ENCODE measurements at places on chromosomes 16 and 17. TPM values are rescaled to one million over a fixed set of nuclear protein-coding genes. Genes with fewer than 3 reads are reported as not detected.

The HSD17B2 gene
- total RNA-seq, result not detected

The SOX8 gene
- total RNA-seq, result not detected

The RMI2 gene
- total RNA-seq, result 45.2 TPM

The KRTAP3-1 gene
- total RNA-seq, result not detected

The ITGA2B gene
- 0.07 TPM for total RNA-seq

The C16orf89 gene
- not detected for total RNA-seq

The NPTX1 gene
- not detected for total RNA-seq

The CYGB gene
- total RNA-seq, result not detected

The HES7 gene
- total RNA-seq, result 0.37 TPM

DNA sequence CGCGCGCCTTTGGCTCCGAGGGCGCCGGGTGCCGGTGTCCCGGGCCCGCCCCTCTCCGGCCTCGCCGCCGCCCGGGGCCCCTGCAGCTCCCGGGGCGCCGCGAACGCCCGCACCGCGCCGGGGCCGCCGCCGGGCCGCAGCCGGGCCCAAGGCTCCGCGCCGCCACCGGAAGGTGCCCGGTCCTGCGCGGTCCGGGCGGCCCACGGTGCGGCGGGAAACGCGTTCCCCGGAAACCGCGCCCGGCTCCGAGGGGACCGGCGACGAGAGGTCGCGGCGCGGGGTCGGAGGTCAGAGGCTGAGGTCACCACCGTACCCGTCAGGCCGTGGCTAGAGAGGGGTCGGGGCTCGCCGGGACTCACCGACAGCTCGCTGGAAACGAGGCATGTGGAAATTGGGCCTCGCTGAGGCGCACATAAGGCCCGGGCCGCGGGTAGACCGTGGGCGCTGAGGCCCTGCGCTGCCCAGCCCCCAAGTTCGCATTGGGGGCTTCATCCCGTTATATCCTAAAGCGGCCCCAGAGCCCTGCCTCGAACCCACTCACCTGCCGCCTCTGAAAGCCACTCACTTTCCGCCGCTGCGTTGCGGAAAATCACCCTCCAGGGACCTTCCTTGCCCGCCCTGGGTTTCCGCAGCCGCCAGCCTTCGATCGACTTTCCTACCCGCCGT lies at the start of gene DUS1L:
Gene DUS1L, minus strand, starts transcription at position 167 of the 666 bp plus-strand sequence. CDS start 745 bp downstream, outside the sequence.
- DNase-seq, result peak; percentile 88

- DNase-seq, result no peak
These were observed 26.9 kb upstream of the ALDH3A2 start for GRCh38 chr17:19621697-19622096.

GRCh38 chr17:60724647-60725046 lies 47.0 kb downstream of the BCAS3 start:
- no peak for DNase-seq

GRCh38 chr16:66695471-66695934 lies 1.0 kb downstream of the CMTM4 start:
- peak; percentile 37 for DNase-seq

- no peak for DNase-seq
These were observed 43.4 kb upstream of the SOX9 start for GRCh38 chr17:72077326-72077960.

DNA sequence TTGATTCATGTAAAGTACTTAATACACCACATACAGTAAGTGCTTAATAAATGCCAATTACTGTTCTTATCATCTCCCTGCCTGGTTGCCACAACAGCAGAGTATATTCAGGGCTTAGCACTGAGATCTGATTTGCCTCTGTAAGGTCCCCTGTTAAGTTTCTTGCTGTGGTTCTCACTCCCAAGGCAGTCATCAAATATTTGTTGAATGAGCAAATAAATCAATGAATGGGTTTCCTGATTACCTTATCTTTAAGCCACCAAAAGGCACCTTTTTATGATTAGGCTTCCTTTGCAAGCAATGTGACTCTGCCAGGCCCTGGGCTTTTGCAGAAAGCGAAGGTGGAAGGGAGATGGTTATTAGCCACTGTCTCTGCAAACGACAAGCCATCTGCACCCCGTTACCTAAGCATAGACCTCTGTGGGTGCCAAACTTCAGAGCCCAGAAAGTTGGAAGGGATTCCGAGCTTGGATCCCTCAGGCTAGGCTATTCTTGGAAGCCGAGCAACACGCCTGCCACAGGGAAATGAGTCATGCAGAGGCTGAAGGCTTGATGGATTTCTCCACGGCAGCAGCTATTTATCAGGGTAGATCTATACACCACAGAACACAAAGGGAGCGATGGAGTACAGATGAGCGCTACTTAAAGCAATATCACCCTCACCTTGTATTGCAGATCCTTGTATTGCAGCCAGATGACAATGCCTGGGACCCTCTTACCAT lies 102.0 kb downstream of the GRIN2A start:
- DNase-seq, result no peak

DNA sequence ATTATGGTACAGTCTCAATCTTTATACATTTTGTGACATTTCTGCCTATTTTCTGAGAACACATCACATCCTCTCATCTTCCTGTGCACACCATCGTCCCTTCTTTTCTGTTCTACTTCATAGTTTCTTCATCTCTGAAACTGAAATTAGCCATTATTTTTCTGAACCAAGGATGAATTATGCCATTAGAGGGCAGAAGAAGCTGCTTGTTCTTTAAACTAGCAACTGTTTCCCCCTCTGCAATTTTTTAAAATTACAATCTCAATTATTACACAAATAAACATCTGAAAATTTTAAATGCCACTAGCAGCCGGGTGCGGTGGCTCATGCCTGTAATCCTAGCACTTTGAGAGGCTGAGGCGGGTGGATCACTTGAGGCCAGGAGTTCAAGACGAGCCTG lies 41.3 kb downstream of the RBBP6 start:
- no peak for DNase-seq

DNA sequence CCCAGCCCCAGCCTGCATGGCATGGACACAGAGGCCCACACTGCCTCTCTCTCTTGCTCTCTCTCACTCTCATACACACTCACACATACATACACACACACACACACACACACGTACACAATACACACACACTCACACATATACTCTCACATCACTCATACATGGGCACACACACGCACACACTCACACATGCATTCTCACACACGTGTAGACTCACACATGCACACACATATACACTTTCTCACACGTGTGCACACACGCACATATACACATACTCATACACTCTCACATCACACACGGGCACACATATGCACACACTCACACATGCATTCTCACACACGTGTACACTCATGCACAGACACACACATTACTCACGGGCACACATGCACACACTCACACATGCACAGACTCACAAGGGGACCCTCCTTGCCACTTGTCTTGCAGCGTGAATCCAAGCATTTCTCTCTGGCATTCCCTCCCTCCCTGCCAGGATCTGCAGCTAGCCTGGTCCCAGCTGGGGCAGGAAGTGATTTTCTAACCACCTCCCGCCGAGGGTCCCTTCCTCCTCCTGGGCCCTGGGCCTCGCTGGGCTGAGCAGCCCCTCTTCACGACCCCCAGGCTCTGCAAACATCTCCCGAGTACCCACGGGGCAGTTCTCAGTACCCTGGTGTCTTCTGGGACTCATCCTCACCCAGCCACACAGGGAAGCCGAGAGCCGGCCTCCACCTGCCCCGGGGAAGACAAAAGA lies 37.5 kb downstream of the IL21R start:
- DNase-seq, result no peak

DNA sequence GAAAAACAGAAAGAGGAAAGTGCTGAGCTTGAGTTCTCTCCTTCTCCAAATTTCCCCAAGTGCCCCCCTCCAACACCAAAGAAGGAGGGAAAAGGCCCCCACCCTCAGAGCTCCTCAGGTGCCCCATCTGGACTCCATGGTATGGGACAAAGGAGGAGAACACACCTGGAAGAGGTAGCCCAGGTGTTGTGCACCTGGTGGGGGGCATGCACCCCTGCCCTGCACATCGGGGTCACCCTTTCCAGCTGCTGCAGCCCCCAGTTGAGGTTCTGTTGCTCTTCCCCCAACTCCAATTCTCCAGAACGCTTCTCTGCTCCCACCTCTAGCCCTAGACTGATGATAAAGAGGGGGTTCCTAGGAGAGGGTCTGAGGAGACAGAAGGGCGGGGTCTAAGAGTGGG lies 3.0 kb upstream of the COL1A1 start:
- no peak for DNase-seq

- DNase-seq, result no peak
These were observed 125.0 kb upstream of the RPL38 start for GRCh38 chr17:74078363-74078941.

DNA sequence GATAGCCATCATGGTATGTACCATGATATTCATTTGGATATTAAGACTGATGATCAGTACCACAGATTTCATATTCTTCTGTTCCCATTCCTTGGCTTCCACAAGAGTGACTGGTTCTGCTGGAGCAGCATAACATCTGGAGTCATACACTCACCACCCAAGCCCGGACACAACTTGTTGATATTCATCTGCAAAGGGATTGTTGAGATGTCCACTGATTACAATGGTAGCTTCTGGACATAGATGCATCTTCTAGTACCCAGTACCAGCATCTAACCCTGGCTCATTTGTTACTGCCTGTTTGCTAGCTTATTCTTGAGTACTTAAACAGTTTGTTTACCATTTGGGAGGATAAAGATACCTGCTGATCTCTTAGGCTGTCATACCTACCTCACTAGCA lies 235.7 kb upstream of the AXIN2 start:
- DNase-seq, result no peak

GRCh38 chr17:80621997-80622357 lies 77.3 kb downstream of the RPTOR start:
- no peak for DNase-seq

DNA sequence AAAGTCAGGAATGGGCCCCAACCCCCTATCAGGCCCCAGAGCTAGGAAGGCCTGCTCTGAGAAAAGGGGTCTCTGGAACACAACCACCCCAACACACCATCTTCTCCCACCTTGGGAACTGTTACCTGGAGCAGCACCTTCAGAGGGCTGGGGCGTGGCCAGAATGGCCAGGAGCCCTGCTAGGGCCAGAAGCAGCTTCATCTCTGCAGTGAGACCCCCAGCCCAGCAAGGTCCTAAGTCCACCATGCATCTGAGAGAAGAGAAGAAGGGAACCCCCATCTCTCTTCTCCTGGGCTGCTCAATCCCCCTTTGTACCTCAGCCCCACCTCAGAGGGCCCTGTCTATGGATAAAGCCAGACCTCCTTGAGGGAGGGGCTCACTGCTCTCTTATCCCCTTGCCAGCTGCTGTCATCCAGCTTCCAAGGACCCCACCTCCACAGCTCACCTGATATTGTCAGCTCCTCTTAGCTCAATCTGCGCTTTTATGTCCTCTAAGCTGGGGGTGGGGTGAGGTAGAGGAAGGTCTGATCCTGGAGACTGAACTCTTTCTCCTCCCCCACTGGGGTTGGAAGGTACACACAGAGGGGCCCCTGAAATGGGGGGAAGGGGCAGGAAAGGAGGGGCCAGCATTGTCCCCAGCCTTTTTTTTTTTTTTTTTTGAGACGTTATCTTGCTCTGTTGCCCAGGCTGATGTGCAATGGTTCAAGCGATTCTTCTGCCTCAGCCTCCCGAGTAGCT lies at the start of gene MPO:
Gene MPO, minus strand, starts transcription at position 456 of the 738 bp plus-strand sequence. Its CDS starts 177 bp downstream, at position 279.
- DNase-seq, result no peak

GRCh38 chr17:63838631-63839171 lies 3.8 kb downstream of the SMARCD2 start:
- no peak for DNase-seq

- no peak for DNase-seq
These were observed 387.1 kb downstream of the HS3ST4 start for GRCh38 chr16:26078716-26079355.

- DNase-seq, result peak; percentile 80
These were observed 32.6 kb upstream of the TAC4 start for GRCh38 chr17:49880291-49881053.

- no peak for DNase-seq
These were observed 8.0 kb upstream of the CCL1 start for GRCh38 chr17:34370997-34371395.

DNA sequence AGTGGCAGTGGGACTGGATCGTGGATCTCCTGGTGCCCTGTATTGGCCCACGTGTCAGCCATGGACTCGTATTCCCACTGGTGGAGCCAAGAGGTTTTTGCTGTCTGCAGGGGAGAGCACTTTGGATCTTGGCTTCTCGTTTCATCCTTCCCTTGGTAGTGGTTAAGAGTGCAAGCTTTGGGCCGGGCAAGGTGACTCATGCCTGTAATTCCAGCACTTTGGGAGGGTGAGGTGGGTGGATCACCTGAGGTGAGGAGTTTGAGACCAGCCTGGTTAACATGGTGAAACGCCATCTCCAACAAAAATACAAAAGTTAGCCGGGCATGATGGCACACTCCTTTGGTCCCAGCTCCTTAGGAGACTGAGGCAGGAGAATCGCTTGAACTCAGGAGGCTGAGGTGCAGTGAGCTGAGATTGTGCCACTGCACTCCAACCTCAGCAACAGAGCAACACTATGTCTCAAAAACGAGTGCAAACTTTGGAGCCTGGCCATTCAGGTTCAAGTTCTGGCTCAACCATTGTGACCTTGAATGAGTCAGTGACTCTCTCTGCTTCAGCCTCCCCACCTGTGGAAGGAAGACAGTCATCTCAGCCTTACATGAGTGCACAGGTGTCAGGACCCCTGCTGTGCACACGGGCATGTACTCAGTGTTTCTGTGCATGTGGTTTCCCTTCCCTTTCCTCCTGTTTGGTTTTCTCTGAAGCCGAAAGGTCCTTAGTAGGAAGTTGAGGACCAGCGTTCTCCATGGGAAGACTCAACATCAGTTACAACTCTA lies 57.4 kb downstream of the PLCG2 start:
- peak; percentile 92 for DNase-seq

- DNase-seq, result no peak
These were observed 29.0 kb downstream of the KDM8 start for GRCh38 chr16:27232061-27232900.

DNA sequence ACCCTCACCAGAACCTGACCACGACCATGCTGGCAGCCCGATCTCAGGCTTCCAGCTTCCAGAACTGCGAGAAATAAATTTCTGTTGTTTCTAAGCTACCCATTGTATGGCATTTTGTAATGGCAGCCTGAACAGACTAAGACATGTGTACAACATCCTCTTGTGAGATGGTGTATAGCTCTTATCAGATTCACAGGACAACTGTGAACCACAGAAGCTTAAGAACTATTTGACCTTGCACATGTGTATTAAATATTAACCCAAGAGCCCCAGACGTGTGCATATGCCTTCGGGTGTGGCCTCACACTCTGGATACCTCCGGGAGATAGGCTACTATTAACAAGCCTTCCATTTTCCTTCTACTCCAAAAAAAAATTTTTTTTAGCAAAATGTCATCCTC lies 248.9 kb downstream of the SLC39A11 start:
- DNase-seq, result no peak

GRCh38 chr16:22784690-22785214 lies 29.2 kb upstream of the HS3ST2 start:
- DNase-seq, result no peak

GRCh38 chr17:79053251-79053925 lies 21.2 kb upstream of the ENGASE start:
- DNase-seq, result no peak
